ENCODE measurements at places on chromosomes 2 and 18.

DNA sequence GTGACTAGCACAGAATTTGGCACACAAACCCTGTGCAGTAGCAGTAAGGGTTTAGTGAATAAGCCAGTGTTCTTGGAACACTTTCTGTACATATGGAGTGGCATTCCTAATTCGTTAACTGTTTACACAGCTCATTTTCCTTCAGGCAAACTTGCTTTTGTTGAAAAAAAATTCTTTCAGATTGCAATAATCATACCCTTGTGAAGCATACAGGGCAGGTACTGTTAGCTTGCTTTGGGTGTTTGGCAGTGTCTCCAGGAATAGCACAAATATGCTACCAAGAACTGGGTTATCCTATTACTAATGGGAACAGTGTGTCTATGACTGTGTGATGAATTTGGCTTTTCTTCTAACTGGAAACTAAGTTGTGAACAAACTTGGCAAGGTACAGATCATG, 33.4 kb downstream of the UGP2 start:
- no peak for DNase-seq

GRCh38 chr2:172965433-172966212, 110.0 kb upstream of the MAP3K20 start:
- no peak for DNase-seq

DNA sequence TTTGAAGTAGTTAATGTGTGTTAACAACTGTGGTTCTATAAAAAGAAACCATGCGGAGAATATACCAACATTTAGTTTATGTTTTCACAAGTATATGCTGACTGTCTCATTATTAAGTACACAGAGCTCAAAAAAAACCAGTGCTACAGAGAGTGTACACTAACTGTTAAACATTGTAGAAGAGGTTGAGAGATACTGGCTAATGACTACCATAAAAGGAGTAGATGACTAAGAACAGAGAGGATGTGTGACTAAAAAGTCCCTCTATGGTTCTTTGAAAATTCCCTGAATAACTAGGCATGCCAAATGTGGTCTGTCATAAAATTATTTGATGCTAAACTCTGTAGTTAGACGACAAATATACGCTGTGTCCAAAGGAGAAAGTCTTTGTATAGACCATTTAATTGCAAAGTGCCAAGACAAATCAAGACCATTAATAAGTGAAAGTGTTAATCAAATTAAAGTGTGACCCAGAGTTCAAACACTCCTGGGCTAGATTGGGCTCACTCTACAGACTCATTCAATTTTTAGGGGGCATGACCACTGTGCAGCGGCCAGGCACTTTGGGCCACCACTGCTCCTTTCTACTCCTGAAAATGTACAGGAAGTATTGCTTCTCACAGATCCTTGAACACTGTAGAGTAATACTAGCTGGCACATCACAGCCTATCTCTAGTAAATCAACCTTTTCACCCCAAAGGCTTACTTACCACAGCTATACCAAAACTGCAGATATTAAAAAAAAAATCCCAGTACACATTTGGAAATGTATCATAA, 45.1 kb upstream of the SERTAD2 start:
- DNase-seq: peak; percentile 83

GRCh38 chr2:30446602-30447148, 371 bp upstream of the LCLAT1 start:
- no peak for DNase-seq

DNA sequence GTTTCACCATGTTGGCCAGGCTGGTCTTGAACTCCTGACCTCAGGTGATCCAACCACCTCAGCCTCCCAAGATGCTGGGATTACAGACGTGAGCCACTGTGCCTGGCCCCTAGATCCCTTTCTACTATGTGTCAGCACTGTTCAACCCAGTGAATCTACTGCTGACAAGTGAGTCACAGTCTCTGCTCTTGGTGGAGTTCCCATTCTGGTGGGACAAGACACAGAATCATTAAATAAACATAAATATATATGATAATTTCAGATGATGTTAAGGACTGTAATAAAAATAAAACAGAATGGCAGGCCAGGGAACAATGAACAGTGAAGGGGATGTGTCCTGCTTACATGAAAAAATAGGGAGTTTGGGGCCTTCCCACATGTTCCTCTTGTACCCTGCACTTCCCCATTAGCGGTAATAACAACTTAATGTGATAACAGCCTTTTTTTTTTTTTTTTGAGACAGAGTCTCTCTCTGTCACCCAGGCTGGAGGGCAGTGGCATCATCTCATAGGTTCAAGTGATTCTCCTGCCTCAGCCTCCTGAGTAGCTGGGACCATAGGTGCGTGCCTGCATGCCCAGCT, 112.2 kb downstream of the CPO start:
- no peak for DNase-seq

- DNase-seq: no peak
Observed at GRCh38 chr2:101145406-101145805, 5.8 kb downstream of the TBC1D8 start.

DNA sequence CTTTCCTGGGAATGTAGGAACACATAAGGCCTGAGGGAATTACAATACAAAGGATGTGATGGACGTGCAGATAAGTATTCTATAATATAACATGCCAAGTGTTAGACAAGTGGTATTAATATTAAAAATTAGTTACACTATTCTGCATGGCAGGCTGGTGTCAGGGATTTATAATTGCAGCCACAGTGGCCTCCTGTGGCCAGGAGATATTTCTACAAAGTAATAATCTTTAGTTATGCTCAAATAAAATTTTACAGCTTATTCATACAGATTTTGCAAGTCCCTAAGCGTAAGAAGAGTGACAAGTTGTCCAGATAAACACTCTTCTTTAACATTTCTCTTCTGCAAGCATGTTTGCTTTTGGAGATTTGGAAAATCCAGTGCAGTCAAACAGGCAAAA, 90.4 kb upstream of the CBLN2 start:
- DNase-seq: no peak

DNA sequence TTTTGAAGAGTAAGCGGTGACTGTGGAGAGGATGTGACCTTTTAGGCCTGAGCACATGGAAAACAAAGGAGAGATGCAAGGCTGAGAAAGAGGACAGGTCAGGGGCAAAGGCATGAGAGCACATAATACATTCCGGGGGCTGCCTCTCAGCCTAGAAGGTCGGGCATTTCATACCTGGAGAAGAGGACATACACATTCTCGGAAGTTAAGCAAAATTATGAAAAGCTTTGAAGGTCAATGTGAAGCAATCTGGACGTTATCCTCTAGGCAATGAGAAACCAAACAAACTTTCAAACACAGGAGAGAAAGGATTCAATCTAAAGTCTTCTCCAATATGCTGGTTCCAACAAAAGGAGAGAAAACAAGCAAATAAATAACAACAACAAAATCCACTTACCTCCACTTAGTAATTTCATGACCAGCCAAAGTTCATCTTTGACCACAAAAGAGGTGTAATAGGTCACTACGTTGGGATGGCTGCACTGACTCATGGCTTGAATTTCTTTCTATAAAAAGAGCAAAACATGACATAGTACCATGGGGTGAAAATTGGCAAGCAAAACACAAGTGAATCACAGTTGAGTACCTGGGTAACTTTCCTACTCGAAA, 80.4 kb downstream of the STK39 start:
- DNase-seq: no peak

DNA sequence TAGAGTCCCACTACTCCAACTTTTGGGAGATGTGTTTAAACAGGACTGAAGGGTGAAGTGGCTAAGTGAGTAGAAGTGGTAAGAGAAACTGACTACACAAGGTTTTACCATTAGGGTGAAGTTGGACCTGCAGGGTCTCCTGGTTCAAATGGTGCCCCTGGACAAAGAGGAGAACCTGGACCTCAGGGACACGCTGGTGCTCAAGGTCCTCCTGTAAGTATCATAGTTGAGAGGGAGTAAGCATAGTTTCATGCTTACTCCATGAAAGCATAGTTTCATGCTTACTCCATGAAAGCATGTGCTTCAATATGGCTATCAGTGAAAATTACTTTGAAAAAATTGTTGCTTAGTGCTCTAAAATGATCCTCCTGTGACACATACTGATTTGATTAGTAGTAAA, 19.1 kb downstream of the COL3A1 start:
- DNase-seq: no peak

DNA sequence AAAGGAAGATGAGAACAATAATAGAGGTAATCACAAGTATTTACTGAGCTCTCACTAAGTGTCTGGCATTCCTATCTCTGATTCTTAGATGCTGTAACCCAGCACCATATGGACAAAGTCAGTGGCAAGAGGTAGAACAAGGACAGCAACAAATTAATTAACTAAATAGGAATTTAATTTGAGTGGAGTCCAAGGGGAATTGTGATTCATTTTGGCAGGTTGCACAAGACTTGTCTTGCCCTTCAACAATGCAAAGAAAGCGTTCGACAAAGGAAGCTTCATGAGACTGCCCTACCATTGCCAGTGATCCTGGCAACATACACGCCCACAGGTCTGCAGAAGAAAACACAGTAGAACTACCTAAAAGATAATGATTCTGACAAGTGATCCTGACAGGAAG, 221.6 kb downstream of the RBM43 start:
- no peak for DNase-seq

DNA sequence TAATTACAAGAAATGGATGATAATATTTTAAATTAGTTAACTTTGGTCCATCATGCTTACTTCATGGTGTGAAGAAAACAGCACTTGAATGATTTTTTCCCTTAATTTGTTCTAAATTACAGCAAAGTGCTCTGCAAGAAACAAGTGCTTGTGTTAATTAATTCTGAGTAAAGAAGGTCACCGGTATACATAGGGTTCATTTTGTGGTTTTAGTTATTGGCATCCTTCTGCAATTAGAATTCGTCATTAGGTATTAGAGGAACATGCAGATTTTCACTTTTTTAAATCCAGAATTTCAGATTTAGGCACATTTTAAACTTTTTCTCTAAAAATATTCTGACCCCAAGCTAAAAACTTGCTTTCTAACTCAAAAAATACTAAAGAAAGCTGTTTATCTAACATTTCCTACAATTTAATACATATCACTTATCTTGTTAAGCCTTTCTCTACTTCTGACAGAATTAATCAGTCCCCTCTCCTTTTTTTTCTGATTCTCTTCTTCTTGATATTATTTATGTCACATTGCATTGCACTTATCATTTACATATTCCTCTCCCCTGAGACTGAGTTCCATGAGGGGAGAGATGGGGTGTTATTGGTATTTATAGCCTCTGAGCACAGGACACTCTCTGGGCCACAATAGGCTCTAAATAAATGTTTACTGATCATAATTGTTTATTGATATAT, 129.2 kb downstream of the PLA2R1 start:
- DNase-seq: no peak

DNA sequence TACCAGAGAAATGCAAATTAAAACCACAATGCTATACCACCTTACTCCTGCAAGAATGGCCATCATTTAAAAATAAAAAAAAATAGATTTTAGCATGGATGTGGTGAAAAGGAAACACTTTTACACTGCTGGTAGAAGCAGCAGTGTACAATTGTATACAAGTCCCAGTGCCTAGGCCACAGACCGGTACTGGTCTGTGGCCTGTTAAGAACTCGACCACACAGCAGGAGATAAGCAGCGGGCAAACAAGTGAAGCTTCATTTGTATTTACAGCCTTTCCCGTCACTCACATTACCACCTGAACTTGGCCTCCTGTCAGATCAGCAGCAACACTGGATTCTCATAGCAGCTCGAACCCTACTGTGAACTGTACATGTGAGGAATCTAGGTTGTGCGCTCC, 60.7 kb upstream of the DSC1 start:
- no peak for DNase-seq

DNA sequence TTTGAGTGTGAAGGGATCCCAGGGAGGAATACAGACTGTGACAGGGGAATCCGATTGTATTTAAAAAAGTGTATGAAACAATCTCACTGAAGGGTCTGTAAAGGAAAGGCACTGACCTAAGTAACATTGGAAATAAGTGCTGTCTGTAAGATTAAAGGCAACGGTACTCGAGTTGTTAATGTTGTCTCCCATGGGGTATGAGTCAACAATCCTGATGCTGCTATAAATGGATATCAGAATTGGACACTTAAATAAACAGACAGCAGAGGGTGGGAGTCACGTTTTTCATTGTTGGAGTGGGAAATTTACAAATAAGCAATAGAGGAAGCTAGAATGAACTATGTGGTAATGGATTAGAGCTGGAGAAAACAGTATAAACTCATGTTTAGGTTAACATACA, 452.4 kb upstream of the RGPD4 start:
- DNase-seq: no peak

DNA sequence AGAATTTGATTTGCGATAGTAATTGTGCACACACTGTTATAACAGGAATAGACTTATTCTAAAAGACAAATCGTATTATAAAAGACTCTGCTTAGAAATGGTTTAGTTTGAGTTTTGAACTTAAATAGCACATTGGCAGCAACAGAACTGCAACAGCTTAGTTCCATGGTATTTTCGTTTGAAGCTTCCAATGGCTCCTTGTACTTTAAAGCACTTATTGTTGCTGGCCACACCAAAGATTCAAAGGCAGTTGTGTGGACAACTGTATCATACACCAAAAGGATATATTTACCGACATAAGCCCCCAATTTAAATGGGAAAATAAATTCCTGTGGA, 627 bp downstream of the WIPF1 start:
- no peak for DNase-seq

DNA sequence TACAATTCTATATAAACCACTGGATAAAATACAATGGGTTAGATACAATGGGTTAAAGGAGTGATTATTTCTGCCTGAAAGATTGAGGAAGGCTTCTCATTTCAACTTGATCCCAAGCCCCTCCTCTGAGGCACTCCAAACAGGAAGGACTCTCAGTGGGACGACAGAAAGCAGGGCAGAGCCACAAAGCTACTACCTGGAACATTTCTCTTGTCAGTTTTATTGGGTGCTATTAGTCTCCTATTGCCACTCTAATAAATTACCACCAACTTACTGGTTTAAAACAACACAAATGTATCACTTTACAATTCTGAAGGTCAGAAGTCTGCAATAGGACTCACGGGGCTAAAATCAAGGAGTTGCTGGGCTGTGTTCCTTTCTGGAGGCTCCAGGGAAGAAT, 146.7 kb downstream of the MREG start:
- no peak for DNase-seq

DNA sequence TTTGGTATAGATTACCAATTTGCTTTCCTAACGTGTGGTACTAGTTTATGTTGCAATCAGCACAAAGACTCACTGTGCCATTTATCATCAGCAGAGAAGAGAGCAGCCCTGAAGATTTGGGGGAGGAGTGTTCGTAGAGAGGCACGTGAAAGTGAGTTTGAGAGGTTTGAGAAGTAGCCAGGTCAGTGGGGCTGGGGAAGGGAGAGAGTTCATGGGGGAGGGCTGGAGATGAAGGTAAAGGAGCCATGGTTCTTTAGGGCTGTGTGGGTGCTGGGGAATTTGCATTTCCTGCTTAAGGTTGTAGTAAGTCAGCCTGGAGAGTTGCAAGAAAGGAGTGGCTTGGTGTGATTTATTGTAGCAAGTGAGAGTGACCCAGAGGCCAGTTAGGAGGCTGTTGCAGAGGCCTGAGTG, 172.1 kb downstream of the NEDD4L start:
- DNase-seq: no peak

- peak; percentile 1 for DNase-seq
Observed at GRCh38 chr2:147231607-147232006, 613.2 kb upstream of the ACVR2A start.
